NCI-H2171 (cell line): ENCODE measurements at places on chromosomes 11 and 22.

DNA sequence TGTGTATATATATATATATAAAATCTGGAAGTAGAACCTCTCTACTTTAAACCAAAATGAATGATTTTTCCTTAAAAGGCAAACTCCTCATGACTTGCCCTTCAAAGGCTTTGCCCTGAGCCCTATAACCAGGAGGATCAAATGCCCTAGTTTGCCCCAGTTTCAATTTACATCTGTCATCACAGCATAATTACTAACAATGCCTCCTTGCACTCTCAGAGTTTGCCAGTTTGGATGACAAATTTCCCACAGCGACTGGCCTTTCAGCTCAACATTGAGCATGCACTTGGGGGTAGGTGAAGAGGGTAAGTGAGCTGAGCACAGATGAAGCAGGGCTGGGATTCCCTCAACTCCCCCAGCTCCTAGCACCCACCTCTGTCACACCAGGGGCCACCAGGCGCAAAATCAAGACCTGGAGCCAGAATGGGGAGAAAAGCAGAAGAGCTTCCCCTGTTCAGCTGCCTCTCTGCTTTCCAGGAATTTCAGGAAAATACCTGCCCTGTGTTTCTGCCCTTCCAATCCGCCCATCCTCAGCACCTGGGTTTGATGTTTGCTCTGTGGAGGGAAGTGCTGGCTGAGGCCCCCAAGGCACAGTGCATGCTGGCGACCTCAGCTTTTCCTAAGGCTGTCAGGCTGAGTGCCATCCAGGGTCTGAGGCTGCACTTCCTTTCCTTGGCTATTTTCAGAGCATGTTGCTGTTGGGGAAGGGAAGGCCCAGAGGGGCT is 67.5 kb downstream of the ADAMTS15 start:
- DNase-seq, result no peak

- DNase-seq, result peak; percentile 54
These were observed 65.1 kb upstream of the LRRC55 start for GRCh38 chr11:57116654-57117053.

- no peak for DNase-seq
These were observed 11.0 kb downstream of the MRGPRG start for GRCh38 chr11:3207526-3208189.

DNA sequence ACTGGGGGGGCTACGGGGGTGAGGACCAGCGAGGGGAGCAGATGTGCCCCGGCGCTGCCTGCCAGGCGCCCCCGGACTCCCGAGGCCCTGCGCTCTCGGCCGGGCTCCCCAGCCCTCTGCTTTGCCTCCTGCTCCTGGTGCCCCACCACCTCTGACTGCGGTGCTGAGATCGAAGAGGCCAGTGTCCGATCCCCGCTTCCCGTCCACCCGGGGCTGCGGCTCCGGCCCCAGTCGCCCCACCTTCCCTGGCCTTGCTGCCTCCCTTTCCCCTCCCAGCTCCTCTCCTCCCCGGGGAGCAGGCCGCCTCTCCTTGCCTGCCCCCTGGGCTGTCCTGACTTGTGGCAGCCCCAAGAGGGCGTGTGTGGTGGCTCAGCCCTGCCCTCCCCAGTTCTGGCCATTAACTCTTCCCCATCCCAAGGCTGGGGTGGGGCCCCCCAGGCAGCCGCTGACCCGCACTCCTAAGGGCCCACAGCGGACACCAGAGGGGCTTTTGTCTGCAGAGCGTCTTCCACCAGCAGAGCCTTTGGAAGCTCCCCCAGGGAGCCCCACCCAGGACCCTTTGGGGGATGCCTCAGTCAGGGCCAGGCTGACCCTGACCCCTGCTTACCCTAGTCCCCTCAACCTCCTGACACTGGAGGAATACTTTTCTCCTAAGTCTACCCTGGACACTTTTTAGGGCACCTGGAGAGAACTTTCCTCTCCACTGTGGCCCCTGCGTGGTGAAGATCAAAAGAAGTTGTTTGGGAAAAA is 16.6 kb downstream of the RTN4RL2 start:
- DNase-seq, result no peak

DNA sequence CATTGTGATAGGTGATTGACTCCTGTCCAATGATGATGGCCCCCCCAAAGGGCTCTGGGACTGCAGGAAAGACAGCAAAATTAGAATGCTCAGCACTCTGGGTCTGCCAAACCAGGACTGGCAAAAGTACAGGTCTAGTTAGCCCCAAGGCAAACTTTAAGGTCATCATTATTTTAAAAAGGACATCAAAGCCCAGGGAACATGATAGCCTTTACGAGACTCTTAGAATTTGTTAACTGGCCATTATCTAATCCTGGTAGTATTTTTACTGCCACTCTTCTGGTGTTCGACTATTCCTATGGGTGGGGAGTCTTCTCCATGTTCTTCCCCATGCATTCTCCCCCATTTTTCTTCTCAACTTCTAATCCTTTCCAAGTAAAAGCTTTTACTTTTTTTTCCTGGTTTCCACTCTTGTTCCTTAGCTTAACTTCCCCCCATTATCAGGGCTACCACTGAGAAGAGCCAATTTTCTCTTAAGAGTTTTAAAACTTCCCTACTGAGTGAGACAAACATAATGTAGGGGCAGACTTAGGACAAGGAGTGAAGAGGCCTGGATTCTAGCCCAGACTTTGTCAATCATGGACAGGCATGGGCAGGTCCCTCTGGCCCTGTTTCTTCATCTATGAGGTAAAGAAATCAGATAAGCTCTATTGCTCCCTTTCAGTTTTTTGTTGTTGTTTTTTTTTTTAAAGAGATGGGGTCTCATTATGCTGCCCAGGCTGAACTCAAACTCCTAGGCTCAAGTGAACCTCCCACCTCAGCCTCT is 7.1 kb downstream of the DDB1 start:
- DNase-seq, result no peak

DNA sequence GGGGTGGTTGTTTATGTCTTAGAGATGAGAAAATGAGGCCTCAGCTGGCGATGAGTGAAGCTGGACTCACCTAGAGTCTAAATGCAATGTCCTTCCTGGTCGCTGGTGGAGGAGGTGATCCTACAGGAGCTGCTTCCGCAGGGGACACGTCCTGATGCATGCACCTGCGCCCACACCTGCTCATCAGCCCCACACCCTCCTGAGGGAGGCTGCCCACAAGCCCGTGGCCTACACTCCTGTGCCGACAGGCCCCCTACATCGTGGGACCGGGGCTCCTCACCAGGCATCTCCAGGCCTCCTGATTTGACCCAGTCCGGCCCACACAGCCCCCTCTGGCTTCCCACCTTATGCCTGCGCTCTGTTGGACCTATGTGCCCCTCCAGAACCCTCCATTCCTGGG is 857.2 kb downstream of the TBC1D22A start:
- no peak for DNase-seq

DNA sequence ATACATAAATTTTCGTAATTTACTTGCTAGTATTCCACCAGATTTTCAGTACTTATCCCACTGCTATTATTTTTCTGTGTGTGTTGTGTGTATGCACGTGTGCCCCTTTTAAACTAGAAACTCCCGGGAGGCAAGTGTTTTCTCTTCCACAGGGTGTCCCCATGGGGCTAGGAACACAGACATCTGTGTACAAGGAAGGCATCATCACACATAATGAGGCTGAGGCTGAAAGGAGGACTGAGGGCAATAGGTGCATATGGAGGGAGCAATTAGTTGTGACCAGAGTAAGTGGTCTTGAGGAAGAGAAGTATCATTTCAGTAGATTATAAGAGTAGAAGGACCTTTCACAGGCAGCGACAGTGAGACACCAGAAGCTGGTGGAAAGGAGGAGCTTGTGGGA is 2.1 kb upstream of the DPAGT1 start:
- peak; percentile 51 for DNase-seq

DNA sequence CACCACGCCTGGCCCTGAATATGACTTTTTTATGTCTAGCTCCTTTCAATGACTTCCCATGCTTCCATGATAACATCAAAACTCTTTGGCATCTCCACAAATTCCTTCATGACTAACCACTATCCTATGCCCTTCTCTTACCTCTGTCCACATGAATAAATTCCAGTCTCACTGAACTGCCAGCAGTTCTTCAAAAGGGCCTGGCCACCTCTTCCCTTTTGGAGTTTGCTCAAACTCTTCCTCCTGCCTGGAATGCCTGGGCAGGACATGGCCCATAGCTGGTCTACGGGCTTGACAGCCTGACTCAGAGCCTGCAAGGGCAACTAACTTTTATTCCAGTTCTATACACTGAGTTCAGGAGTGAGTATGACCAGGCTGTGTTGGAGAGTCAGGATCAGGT is 41.8 kb upstream of the ZBTB16 start:
- no peak for DNase-seq

DNA sequence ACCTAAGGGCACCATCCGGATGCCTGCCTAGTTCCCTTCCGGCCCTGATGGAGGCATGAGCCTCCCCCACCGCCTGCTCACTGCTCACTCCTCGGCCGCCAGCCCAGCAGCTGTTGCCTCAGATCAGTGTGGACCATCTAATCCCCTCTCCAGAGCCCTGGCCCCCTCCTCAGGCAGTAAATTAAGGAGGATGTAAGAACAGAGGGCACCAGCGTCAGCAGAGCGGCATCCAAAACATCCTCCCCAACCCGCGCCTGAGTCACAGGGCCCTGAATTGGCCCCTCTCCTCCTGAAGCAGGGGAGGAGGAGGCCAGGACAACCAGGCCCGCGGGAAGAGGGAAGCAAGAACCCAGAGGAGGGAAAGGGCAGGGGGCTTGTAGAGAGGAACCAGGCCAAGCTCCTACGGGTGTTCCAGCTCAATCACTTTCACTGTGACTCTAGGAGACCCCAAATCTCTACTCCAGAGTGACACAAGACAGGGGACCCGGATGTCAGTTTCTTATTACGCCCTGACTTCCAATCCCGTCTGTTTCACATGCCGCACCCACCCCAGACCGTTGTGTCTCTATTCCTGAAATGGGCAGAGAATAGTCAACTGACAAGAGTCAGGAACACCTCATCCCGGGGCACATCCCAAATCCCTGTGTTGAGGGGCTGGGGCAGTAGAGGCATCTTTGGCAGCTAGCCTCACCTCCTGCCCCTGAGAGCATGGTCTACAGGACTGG is 31.3 kb upstream of the MYOD1 start:
- no peak for DNase-seq

DNA sequence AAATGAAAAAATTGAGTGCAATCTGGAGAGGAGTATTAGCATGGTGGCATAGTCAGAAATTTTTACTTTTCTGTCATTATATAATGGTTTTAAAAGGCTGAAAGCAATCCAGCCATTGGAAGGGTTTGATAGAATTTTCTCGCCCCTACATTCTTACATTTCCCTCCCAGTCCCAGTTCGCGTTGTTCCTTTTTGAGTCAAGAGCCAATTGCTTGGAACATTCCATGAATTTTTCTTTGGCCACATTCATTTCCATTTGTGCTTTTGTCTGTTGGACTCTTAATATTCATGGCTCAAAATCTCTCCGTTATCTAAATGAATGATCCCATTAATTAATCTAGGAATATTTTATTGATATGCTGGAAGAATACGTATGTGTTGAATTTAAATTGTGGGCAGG is 66.0 kb downstream of the GRK3 start:
- DNase-seq, result no peak

DNA sequence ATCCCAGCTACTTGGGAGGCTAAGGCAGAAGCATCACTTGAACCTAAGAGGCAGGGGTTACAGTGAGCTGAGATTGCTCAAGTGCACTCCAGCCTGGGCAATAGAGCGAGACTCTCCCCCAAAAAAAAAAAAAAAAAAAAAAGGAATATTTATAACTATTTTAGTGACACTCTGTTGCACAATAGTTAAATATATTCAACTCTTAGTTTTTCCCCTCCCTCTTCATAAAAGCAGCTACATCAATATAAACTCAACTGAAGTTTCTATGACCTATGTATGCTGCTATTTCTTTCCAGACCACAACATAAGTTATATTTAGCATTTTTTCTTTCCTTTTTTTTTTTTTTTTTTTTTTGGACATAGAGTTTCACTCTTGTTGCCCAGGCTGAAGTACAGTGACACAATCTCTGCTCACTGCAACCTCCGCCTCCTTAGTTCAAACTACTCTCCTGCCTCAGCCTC is 19.2 kb downstream of the CELF1 start:
- no peak for DNase-seq

DNA sequence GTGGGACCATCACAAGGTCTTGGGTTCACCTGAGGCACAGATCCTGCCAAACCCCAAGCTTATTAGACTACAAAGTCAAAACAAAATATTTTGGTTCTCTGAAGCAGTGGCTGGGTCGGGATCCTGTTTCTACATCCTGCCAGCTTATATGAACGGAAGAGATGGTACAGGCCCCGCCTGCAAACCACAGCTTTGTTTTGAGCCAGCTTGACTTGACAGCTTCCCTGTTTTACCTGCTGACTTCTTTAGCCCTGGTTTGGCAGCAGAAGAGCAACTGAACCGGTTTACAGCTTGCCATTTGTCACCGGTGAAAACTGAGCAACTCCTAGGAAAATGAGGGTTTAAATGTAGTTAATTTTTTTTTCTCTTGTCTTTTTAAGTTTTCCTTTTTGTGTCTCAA is 11.4 kb downstream of the PACS1 start:
- peak; percentile 52 for DNase-seq
